ENCODE measurements at places on chromosomes 1 and 21.

- no peak for DNase-seq
These were observed 20.6 kb upstream of the BCAR3 start for GRCh38 chr1:93702111-93702827.

GRCh38 chr1:90413519-90413918, 303.6 kb downstream of the BARHL2 start:
- no peak for DNase-seq

GRCh38 chr21:36029309-36029708, 31.0 kb downstream of the SETD4 start:
- no peak for DNase-seq

DNA sequence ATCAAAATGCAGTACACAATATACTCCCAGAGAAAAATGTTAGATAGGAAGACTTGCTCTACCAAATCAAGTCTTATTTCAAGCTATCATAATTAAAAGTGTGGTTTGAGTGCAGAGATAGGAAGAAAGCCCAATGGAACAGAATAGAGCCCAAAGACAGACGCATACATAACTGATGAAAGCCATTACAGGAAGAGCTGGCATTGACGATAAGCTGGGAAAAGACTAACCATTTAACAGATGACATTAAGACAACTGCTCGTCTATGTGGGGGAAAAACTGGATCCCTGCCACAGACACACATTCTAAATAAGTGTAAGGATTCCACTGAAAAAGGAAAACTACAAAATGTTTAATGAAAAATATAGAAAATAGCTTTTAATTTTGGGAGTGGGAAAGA, 85.5 kb downstream of the NGF start:
- DNase-seq = no peak

DNA sequence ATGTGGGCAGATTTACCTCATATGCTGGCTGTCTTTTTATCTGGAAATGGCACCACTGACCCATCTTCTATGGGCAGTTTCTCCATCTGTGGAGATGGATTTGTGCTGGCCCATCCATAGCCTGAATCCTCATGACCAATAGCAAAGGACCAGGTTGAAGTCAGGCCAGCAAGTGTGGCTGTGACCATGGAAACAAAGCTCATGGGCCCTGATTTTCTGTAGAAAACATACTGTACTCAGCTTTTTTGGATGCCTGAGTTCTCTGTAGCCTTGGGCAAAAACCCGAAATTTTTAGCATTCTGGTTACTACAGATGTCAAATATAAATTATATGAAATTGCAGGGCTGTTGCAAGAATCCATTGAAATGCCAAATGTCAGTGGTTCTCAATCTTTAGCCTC, 155.0 kb downstream of the PLXNA2 start:
- no peak for DNase-seq

DNA sequence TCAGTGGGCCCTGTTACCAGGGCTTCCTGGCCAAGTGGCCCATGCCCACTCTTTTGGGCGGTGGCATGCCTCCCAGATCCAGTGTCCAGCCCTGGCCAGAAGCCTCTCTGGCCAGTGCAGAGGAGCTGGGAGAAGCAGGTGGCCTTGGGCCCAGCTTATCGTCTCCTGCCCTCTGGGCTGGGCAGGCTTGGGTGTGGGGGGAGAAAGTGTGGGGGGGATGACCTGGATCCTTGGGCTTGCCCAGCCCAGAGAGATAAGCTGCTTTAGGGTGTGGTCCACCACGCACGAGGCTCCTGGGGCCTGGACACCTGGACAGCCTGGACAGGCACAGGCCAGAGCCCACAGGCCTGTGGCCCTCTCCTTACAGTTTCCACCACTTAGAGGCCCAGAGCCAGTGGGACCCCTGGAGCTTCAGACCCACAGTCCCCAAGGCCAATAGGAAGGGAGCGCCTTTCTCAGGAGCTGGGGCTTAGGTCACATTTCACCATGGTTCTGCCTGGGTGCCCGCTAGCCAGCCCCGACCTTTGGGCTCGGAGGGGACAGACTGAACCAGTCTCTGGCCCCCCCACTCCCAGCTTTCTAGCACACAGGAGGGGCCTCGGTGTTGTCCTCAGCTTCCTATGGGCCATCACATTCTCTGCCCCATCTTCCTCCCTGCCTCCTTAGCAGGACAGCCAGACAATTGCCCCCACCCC, 1.8 kb downstream of the ESPN start:
- no peak for DNase-seq

DNA sequence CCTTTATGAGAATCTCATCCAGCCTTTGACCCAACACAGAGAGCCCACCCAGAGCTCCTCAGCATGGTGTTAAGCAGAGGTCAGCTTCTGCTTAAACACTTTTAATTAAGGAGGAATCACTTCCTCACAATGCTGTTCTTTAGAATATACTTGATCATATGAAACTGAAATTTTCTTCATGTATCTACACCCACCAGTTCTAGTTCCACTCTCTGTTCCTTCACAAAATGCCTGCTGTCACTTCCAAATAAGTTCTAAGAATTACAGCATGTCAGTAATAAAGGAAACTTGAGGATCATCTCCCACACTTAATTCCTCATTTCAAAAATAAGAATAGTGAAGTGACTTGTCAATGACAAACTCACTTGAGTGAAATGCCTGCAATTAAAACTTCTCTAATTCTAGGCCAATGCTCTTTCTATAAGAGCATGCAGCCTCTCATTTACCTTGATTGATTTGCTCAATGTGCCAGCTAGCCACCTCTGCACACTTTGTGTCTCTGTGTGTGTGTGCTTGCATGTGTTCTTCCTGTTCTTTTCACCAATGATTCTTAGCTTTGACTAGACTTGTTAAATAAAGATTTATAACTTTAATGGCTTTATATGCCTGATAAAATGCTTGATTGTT, 356.3 kb downstream of the PLPP3 start:
- no peak for DNase-seq

- peak; percentile 86 for DNase-seq
These were observed 39.3 kb downstream of the TCP10L start for GRCh38 chr21:32545948-32546441.

DNA sequence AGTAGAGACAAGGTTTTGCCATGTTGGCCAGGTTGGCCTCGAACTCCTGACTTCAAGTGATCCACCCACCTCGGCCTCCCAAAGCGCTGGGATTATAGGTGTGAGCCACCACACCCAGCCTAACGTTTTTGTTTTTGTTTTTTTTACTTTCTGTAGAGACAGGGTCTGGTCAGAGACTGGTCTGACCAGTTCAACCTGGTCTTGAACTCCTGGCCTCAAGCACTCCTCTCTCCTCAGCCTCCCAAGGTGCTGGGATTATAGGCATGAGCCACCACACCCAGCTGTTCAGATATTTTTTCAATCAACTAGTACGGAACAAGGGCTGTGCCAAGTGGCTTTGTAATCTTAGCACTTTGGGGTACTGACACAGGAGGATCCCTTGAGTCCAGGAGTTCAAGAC, 209.5 kb downstream of the RERE start:
- no peak for DNase-seq

DNA sequence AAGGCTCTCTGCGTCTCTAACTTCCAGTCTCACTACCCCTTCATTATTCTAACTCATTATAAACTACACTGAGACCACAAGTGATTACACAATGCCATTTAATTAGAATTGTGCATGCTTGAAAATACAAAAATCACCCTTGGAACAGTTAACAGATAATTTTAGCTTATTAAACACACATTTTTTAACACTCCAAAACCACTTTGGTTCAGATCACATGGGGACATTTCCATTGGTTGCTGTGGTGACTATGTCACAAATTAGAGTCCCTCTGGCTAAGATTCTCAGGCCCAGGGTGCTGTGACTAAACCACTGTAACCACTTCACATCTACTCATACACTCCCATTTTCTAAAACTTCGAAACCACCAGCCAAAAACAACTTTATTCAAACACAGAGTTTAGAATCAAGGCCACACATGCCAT, 43.0 kb downstream of the JAK1 start:
- no peak for DNase-seq

GRCh38 chr1:61174060-61174795, 91.9 kb downstream of the NFIA start:
- DNase-seq = no peak

DNA sequence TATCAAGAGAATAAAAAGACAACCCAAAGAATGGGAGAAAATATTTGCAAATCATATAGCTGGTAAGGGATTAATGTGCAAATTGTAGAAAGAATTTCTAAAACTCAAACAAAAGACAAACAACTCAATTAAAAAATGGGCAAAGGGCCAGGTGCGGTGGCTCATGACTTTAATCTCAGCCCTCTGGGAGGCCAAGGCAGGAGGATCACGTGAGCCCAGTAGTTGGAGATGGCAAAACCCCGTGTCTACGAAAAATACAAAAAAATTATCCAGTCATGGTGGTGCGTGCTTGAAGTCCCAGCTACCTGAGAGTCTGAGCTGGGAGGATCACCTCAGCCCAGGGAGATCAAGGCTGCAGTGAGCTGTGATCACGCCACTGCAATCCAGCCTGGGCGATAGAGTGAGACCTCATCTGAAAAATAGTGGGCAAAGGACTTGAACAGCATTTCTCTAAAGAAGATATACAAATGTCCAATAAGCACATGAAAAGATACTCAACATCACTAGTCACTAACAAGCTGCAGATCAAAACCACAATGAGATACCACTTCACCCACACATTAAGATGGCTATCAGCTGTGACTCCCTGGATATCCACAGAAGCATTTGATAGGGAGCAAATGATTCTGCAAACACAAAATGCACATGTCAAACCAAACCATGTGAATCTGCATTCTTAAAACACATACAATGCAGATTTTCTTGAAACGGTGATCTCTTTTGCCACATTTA, 20.9 kb downstream of the SLC30A1 start:
- peak; percentile 32 for DNase-seq

GRCh38 chr21:42414928-42415769, 11.4 kb downstream of the UBASH3A start:
- DNase-seq = no peak
